ENCODE measurements at places on chromosomes 12 and 14.
A peak's percentile ranks its signal among the peaks of the same experiment; 100 is the strongest.

GRCh38 chr12:69779928-69780327, 41.3 kb downstream of the RAB3IP start:
- DNase-seq: no peak

DNA sequence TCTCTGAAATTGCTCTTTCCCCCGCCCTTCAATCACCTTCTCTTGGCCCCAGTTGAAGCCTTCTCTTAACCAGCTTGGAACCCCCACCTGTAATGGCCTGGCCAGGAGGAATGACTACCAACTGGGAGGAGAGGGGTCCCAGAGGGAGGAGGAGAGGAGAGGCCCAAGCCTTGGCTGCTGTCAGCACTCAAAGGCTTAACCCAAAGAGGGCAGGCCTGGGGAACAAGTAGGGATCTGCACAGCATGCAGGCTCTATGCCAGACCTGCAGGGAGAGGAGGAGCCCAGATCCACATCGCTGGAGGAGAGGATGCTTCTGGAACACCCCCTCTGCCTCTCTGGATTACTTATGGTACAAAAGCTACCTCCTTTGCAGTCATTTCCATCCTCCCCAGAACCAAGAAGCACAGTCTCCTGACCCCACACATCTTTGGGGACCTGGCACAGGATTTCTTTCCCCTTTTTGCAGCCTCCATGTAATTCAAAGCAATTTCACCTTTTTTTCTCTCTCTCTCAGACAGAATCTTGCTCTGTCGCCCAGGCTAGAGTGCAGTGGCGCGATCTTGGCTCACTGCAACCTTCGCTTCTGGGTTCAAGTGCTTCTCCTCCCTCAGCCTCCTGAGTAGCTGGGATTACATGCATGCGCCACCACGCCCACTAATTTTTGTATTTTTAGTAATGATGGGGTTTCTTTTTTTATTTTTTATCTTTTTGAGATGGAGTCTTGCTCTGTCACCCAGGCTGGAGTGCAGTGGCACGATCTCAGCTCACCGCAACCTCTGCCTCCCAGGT, 6.2 kb downstream of the RARG start:
- DNase-seq: no peak

- no peak for DNase-seq
Measured at GRCh38 chr12:89538897-89539296, 13.1 kb upstream of the POC1B start.

DNA sequence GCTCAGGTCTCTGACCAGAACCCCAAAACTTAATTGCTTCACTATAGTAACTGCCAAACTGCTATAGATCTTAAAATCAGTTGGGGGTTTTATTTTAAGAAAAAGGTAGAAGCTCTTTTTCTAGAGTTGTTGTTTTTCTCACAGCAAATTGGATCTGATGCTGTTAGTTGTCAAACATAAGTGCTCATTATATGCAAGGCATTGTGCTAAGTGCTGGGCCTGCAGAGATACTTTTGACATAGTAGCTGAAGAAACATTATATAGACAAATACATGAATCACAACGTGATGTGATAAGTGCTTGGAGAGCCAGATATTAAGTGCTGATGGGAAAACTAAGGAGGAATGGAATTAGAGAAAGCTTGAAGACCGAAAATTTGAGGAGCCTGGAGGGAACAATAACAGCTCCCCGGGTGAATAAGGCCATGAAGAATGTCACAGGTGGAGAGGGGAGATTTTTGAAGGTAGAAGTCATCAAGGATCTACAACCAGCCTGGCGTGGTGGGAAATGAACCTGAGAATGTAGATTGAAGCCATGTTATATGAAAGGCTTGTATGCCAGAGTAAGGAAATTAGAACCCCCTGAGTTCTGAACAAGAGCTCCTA, 126.5 kb downstream of the DYRK2 start:
- no peak for DNase-seq

DNA sequence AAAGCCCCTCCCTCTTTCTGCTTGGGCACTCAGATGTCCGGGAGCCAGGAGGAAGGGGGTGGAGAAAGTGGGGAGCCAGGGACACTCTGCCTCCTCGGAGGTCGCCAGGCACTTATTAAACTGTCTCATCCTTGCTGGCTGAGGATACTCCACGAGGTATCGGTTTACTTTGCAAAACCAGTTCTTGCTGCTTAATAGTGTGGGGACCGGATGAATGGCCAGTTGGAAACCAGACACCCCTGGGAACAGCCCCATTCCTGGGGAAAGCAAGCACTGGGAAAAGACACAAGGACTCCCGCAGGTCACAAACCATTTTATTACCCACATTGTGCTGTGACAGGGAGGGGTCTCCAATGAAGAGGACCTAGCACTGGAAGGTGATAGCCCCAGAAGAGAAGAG, 34.2 kb downstream of the CCDC88C start:
- no peak for DNase-seq

DNA sequence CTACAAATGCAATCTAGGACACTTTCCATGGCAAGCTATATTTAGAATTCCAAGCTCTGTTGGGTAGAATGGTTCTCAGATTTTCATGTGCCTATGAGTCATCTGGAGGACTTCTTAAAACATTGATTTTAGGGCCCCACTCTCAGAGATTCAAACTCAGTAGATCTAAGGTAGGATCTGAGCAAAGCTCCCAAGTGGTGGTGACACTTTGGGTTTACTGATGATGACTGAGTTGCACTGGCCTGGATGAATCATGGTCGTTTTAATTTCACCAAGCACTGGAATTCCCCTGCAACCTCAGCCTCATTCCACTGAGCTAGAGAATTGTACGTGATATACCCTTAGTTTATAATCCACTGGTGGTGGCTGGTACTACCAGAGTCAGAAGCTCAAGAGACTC, 86.5 kb downstream of the PPM1H start:
- no peak for DNase-seq

DNA sequence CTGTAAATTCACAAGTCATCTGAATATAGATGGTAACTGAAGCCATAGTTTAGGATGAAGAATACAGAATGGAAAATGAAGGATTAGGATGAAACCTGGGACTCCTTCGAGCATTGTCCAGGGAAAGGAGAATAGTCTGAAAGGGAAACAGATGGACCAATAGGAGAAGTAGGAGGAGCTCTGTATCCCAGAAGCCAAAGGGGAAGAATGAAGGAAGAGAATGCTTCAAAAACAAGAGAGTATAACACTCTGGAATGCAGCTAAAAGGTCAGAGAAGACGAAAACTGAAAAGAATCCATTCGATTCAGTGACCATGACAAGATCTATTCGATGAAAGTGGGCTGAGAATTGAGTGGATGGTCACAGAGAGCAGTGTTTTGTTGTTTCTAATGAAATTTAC, 1.0 kb downstream of the GMFB start:
- no peak for DNase-seq

DNA sequence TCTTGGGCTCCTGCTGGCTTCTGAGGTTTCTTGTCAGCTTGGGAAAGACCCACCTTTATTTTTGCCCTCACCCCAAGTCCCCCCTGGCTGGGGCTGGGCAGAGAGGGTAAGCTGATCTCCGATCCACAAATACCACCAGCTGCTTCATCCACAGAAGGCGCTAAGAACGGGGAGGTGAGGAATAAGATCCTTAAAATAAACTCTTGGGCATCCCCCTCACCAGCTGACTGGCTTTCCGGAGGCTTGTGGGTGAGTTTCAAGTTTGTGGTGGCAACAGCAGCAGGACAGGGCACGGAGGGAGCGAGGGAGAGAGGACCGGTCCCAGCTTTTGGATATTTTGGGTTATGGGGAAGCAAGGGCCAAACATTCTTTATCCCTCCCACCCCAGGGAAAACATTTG, 20.8 kb upstream of the HSPB8 start:
- DNase-seq: no peak

DNA sequence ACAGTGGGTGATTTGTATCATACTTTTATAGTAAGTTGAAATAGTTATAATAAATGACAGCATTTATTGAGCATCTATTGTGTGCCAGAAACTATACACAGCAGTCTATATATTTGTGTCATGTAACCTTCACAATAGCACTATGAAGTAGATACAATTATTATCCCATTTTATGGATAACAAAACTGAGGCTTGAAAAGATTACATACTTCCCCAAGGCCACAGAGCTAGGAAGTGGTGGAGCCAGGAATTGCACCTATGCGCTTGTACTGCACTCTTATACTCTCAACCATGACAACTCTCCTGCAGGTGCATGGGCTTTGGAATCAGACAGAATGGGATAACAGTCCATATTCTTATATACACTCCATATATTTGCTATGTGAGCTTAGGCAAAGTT, 110.6 kb upstream of the SOX5 start:
- DNase-seq: no peak

- DNase-seq: no peak
Measured at GRCh38 chr14:96274122-96274521, 18.1 kb downstream of the BDKRB1 start.

GRCh38 chr14:99829450-99829849, 36.2 kb downstream of the EML1 start:
- DNase-seq: no peak

- no peak for DNase-seq
Measured at GRCh38 chr14:71621980-71622605, 310.1 kb upstream of the RGS6 start.

GRCh38 chr12:112939761-112940381, 1.6 kb downstream of the OAS3 start:
- DNase-seq: peak; percentile 54

DNA sequence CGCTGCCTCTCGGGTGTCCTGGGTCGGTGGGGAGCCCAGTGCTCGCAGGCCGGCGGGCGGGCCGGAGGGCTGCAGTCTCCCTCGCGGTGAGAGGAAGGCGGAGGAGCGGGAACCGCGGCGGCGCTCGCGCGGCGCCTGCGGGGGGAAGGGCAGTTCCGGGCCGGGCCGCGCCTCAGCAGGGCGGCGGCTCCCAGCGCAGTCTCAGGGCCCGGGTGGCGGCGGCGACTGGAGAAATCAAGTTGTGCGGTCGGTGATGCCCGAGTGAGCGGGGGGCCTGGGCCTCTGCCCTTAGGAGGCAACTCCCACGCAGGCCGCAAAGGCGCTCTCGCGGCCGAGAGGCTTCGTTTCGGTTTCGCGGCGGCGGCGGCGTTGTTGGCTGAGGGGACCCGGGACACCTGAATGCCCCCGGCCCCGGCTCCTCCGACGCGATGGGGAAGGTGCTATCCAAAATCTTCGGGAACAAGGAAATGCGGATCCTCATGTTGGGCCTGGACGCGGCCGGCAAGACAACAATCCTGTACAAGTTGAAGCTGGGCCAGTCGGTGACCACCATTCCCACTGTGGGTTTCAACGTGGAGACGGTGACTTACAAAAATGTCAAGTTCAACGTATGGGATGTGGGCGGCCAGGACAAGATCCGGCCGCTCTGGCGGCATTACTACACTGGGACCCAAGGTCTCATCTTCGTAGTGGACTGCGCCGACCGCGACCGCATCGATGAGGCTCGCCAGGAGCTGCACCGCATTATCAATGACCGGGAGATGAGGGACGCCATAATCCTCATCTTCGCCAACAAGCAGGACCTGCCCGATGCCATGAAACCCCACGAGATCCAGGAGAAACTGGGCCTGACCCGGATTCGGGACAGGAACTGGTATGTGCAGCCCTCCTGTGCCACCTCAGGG, 679 bp downstream of the ARF6 start:
- DNase-seq: peak; percentile 84

DNA sequence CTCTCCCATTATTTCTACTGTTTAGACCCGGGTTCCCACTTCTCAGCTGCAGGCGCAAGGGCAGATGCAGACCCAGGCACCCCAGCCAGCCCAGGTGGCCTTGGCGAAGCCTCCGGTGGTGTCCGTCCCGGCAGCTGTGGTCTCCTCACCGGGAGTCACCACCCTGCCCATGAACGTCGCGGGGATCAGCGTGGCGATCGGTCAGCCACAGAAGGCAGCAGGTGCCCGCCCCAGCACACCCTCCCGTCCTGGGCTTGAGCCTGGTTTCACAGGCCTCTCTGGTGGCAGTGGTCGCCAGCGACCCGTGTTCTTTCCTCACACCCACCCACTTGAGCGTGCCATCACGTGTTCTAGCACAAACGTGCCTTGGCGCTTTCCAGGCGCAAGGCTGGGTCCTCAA, 77.4 kb downstream of the DDX51 start:
- no peak for DNase-seq

GRCh38 chr12:14950421-14950820, 11.0 kb downstream of the ARHGDIB start:
- DNase-seq: peak; percentile 76

- no peak for DNase-seq
Measured at GRCh38 chr12:2003676-2004112, 563 bp downstream of the DCP1B start.

DNA sequence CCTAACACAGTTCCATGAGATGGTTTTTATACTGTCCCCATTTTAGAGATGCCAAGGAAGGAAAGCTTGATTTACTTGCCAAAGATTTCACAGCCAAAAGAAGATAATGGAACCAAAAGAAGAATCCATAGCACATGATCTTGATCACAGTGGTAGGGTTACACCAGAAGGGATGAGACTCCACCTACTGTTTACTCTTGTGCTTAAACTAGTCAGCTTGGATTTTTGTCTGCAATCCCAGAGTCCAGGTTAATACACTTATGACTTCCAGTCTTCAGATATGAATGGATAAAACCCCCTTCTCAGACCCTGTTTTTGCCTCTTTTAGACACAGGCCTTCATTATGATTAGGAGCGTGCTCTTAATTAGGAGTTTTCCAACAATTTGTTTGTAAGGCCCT, 454.2 kb downstream of the AEBP2 start:
- DNase-seq: no peak

DNA sequence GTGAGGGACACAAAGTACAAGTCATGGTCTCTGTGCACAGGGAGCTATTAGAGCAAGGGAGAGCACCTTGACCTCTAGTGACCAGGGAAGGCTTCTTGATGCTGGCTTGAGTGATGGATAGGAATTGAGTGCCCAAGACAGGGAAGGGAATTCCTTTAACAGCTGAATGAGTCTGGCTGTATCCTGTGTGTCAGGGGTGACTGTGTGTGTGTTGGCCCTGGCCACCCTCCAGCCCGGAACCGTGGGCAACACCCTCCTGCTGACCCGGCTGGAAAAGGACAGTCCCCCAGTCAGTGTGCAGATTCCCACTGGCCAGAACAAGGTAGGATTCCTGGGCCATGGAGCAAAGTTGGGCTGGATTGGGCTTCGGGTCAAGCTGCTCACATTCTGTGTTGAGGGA, 5.5 kb upstream of the PFDN5 start:
- DNase-seq: no peak

DNA sequence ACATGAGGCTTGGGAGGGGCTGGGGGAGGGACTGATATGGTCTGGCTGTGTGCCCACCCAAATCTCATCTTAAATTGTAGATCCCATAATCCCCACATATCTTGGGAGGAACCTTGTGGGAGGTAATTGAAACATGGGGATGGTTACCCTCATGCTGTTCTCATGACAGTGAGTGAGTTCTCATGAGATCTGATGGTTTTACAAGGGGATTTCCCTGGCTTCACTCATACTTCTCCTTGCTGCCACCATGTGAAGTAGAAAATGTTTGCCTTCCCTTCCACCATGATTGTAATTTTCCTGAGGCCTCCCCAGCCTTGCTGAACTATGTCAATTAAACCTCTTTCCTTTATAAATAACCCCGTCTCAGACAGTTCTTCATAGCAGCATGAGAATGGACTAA, 362.9 kb downstream of the PCNX1 start:
- DNase-seq: no peak

- no peak for DNase-seq
Measured at GRCh38 chr14:75636100-75636692, 24.5 kb downstream of the ERG28 start.
